NCI-H187 treated with DMSO at 0.1 percent for 48 hours (cell line): ENCODE measurements at places on chromosomes 2 and 18.

GRCh38 chr2:55604027-55604565 lies 13.3 kb downstream of the PPP4R3B start:
- DNase-seq = no peak

DNA sequence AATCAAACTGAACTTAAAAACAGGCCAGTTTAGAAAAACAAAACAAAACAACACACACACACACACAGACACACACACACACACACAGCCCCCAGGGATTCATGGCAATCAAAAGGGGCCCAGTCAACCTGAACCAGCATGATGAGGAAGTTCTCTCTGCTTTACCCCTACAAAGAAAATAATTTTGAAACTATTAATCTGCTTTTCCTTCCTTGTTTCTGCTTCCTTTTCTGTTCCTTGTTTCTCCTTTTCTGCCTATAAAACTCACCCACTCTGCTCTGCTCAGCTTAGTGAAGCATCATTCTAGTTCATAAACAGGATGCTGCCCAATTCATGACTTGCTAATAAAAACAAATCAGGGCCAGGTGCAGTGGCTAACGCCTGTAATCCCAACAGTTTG lies 203.1 kb downstream of the RAB3GAP1 start:
- no peak for DNase-seq

- no peak for DNase-seq
Observed at GRCh38 chr2:37466533-37467222, 122.2 kb downstream of the QPCT start.

DNA sequence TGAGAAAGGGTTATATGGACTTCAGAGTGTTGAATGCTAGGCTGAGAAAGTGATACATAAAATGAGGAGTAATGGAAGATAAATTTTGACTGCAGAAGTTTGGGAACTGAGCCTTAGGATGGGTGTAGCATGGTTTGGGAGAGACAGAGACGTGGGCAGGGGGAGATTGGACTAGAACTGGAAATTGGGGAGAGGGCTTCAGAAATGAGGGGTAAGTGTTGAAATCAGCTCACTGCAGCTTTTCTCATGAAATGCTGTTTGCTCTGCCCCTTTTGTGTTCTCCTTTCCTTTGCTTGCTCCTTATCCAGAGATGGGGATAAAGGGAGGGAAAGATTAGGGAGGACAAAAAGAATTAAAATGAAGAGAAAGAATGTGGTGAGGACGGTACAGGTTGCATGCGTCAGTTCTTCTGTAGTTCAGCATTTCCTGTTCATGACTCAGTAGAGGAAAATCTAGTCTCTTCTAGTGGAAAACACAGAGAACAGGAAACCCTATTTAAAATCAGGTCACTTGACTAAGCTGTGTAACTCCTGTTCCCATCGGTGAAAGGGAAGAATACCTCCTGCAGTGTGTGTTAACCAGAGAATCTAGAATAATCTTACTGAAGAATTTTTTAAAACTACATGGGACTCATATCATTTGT lies 105.6 kb downstream of the CRIM1 start:
- DNase-seq = no peak

- DNase-seq = no peak
Observed at GRCh38 chr2:45890819-45891218, 239.3 kb downstream of the PRKCE start.

DNA sequence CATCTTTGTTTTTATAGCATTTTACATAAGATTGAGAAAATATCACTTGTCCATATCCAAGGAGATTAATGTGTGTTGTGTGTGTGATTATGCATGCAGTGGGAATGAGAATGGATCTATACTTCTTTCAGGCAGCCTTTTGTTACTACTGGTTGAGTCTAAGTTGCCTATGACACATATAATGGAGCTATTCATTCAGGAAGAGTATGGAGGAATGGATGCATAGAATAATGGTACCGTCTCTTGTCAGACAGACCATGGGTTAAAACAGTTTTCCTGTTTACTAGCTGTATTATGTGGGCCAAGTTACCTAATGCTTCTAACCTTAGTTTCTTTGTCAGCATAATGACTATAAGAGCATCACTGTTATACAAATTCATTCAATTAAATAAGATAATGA lies 155.4 kb upstream of the KYNU start:
- no peak for DNase-seq
